ENCODE measurements at places on chromosomes 6 and 20. TPM values are rescaled to one million over a fixed set of nuclear protein-coding genes. Genes with fewer than 3 reads are reported as not detected.

The CYP21A2 gene
- total RNA-seq, result 4.1 TPM

The EYA4 gene
- not detected for total RNA-seq

The CTAGE9 gene
- total RNA-seq, result not detected

The MBOAT1 gene
- 6.8 TPM for total RNA-seq

The EYA2 gene
- total RNA-seq, result 3.8 TPM

- H3K36me3 ChIP-seq, result no peaks in the 10 kb centered on the region
- no peak overlapping the region for H3K4me3 ChIP-seq
- peaks cover 31% of the 10 kb centered on the region for H3K4me1 ChIP-seq
- H3K27ac ChIP-seq, result peak overlapping the region; percentile 84
- H3K27me3 ChIP-seq, result no peaks in the 10 kb centered on the region
These were observed 3.9 kb downstream of the LAMA5 start for GRCh38 chr20:62362991-62363919.

DNA sequence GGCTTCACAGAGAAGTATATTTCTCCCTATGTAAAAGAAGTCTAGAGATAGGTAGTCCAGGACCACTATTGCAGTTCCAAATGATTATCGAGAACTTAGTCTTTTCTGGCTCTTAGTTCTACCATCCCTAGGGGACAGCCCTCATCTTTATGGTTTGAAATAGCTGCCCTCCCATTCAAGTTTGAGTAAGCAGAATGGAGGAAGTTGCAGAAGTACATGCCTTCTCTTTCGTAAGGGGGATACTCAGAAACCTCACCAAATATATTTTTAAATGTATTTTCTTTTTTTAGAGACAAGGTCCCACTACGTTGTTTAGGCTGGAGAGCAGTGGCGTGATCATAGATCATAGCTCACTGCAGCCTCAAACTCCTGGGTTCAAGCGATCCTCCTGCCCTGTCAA, 236.8 kb upstream of the RREB1 start:
- H3K4me1 ChIP-seq, result no peaks in the 10 kb centered on the region
- H3K27me3 ChIP-seq, result no peaks in the 10 kb centered on the region

- no peak for DNase-seq
- no peaks in the 10 kb centered on the region for H3K36me3 ChIP-seq
- H3K4me1 ChIP-seq, result peaks cover 16% of the 10 kb centered on the region
These were observed 2.7 kb downstream of the SLC32A1 start for GRCh38 chr20:38726804-38727606.

DNA sequence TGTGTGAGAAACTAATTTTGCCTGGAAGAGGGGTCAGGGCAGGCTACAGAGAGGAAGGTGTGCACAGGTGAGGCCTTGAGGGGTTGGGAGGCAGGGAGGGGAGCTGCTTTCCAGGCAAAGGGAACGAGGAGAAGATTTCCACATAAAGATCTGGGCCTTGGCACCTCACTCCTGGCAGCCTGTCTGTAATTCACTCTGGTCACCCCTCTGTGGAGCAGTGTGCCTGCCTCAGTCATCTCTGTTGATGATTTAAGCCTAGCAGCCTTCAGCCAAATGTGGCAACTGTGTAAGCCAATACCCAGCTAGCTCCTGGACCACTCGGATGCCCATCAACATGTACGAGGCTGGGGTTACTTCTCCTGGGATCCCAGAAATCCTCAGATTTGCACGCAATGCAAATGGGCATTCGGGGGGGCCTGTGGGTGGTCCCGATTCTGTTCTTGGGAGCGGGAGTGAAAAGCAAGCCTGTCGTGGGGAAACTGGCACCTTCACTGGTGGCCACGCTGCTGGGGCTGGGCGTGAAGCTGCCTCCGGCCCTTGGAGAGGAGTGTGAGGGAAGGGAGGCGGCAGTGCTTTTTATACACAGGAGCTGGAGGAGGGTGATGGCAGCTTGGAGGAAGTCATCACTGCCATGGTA, 360.4 kb downstream of the ZFAND3 start:
- H3K4me3 ChIP-seq, result no peak overlapping the region
- H3K27ac ChIP-seq, result no peak overlapping the region
- H3K27me3 ChIP-seq, result no peaks in the 10 kb centered on the region
- H3K36me3 ChIP-seq, result no peaks in the 10 kb centered on the region
- no peak for DNase-seq

DNA sequence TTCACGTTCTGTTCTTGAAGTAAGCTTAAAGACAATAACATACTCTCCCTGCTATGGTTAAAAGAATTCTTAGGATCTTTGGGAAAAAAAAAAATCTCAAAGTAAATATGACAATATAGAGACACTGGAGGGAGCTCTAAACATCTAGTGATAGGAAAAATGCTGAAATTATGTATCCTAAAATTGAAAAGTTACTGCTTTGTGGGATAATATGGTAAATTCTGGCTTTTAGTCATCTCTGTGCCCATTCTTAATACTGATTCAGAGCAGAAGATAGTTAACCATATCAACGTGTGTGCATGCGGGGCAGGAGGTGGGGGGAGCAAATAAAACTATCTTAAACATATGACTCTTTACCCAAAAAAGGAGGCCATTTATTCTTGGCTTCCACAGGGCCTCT, 165.4 kb downstream of the GMPR start:
- H3K27me3 ChIP-seq, result no peaks in the 10 kb centered on the region
- H3K4me3 ChIP-seq, result no peak overlapping the region
- H3K27ac ChIP-seq, result peak overlapping the region; percentile 60
- no peak for DNase-seq
- peaks cover 15% of the 10 kb centered on the region for H3K4me1 ChIP-seq

Measured in uterus (tissue), 4 donors.